Calu3 (cell line): ENCODE measurements at places on chromosomes 4 and X.

DNA sequence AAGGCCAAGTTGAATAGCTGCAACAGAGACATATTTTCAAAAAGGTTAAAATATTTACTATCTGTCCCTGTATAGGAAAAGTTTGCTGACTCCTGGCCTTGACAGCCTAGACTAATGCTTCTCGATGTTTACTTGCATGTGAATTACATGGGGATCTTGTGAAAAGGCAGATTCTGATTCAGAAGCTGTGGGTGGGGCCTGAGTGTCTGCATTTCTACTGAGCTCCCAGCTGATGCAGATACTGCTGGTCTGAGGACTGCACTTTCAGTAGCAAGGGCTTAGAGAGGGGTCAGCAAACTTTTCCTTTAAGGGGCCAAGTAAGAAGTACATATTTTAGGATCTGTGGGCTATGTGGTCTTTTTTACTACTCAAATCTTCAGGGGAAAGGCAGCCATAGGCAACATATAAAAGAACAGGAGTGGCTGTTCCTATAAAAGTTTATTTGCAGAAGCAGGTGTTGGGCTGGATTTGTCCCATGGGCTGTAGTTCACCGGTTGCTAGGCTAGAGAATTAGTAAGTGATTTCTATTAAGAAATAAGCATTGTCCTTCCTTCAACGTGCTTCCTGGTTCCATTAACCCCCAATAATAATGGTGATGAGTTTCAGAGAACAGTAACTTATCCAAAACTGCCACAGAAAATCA, 97.2 kb upstream of the PDE5A start:
- DNase-seq = peak; percentile 5

DNA sequence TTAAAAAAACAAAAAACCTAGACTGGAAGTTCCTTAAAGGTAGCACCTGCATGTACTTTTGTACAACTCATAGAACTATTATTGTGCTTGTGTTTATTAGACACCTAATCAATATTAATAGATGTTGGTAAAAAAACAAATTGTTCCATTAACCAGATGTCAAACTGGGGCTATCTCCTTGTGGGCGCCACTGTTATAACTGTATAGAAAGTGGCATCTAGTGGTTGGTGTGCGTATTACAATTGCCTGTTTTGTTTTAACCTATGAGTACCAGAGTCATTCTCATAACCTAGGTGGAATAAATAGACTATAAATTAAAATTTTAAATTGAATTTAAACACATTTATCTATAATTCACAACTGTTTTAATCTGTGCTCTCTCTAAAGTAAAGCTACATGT, 97.4 kb downstream of the COL4A5 start:
- DNase-seq = peak; percentile 33

- DNase-seq = no peak
Observed at GRCh38 chr4:153024466-153024865, 88.3 kb downstream of the FHDC1 start.

GRCh38 chr4:55865228-55865806, 11.9 kb downstream of the EXOC1 start:
- DNase-seq = no peak

GRCh38 chr4:54902271-54902670, 223.1 kb downstream of the KDR start:
- DNase-seq = peak; percentile 51

GRCh38 chr4:10738826-10739489, 54.4 kb upstream of the CLNK start:
- no peak for DNase-seq

- DNase-seq = peak; percentile 45
Observed at GRCh38 chrX:31036895-31037294, 34.9 kb downstream of the FTHL17 start.

- no peak for DNase-seq
Observed at GRCh38 chrX:123993904-123994635, 32.6 kb downstream of the STAG2 start.

GRCh38 chrX:136710325-136710951, 62.5 kb downstream of the CD40LG start:
- no peak for DNase-seq

- peak; percentile 64 for DNase-seq
Observed at GRCh38 chrX:134026565-134027311, 41.3 kb upstream of the GPC3 start.

GRCh38 chr4:152719801-152720556, 40.2 kb upstream of the TMEM154 start:
- no peak for DNase-seq

- DNase-seq = no peak
Observed at GRCh38 chr4:158605393-158605792, 66.3 kb downstream of the C4orf46 start.

GRCh38 chr4:70613306-70614183, 15.0 kb upstream of the ENAM start:
- DNase-seq = no peak

GRCh38 chrX:10415306-10416001, 204.9 kb downstream of the MID1 start:
- DNase-seq = no peak

- DNase-seq = no peak
Observed at GRCh38 chr4:125262079-125262478, 52.7 kb upstream of the FAT4 start.

DNA sequence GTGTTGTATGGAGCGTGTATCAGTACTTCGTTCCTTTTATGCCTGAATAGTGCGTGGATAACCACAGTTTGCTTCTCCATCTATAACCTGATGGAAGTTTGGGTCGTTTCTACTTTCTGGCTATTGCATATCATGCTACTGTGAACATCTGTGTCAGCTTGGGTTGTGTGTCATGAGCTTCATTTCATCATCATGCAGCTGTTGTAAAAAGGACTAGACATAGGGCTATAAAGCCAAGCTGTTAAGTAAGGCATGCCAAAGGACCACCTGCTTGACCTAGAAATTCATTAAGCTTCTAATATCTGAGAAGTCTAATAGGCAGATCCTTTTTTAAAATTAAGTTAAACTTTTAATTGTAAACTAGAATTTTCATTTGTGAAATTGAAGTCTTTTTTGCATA, 18.4 kb downstream of the SMS start:
- no peak for DNase-seq

DNA sequence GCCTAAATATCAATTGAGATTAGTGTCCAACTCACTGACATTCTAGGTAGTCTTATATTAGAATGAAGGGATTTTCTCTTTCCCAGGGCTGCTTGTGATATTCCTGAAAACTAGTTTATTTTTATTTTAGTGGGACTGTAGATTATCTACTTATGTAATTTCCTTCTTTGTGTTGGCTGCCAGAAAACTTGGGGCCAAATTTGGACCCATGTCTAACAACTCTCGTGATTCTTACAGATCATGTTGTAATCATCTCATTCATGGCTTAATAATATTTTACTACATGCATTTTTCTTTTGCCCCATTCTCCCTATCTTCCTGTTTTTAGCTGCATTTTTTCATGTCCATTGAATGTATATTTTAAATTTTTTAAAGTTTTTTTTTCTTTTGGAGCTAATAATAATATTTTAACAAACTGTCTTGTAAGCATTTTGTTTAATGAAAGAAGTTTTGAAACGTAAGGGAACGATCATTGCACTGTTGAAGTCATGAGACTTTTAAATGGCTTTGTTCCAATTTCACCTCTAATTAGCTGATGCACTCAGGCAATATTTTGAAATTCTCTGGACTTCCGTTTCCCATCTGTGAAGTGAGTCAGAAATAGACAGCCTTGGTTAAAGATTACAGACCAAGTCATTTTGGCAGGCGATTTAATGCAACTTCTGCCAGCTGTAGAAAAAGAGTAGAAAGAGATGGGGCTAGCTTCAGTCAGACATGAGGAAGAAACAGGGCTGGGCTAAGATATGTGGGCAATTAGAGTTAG, 14.3 kb upstream of the TDO2 start:
- DNase-seq = peak; percentile 9

DNA sequence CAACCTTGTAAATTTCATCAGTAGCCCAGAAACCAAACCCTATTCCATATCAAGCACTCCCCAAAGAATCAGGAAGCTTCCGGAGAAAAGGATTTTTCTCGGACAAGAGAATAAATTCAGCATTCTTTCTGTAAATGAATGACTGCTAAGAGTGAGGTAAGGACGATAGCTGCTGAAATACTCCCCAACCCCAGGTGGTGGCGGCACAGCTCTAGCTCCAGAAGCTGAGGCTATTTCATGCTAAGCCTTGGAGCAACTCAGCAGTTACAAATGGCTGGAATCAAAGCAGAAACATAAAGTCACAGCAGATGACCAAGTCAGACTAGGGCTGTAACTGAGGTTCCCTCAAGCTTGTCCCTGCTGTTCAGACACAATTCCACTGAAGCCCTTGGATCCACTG, 13.9 kb upstream of the PCDH19 start:
- peak; percentile 14 for DNase-seq

DNA sequence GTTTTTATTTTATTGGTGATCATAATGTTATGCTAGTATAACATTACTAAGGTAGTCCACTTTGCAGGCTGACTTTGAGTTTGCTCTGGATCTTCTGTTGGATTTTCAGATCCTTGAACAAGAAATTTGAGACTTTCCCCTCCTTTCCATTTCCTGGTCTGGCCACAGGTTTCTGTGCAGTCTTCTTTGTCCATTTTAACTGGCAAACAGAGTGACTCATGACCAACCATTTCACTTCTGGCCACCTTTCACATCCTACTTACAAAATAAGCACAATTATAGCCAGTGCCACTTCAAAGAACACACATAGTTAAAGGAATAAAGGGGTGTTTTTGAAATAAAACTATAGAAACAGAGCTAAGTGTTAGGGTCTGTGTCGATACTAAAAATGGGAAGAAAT, 8.4 kb downstream of the ANK2 start:
- peak; percentile 22 for DNase-seq

GRCh38 chr4:109976189-109976588, 63.5 kb downstream of the EGF start:
- no peak for DNase-seq

GRCh38 chr4:176735300-176735699, 57.4 kb downstream of the VEGFC start:
- DNase-seq = no peak

DNA sequence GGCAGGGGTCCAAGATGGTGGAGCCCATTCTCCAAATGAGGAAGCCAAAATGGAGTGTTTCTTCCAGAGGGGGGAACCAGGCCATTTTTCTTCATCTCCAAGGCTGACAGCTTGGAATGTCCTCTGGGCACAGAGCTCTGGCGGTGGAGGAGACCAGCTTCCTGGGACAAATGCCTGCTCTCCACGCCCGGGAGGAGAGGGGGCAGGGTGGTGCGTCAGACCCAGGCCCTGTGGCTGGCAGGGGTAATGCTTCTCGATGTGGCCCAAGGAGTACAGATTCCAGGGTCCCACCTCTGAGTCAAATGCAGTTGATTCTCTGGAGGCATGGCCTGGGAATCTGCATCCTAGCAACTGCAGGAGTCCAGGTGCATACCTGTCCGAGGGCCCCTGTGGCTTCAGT, 44.6 kb upstream of the ADRA2C start:
- DNase-seq = no peak

- no peak for DNase-seq
Observed at GRCh38 chrX:41619221-41619620, 69.6 kb upstream of the GPR34 start.

DNA sequence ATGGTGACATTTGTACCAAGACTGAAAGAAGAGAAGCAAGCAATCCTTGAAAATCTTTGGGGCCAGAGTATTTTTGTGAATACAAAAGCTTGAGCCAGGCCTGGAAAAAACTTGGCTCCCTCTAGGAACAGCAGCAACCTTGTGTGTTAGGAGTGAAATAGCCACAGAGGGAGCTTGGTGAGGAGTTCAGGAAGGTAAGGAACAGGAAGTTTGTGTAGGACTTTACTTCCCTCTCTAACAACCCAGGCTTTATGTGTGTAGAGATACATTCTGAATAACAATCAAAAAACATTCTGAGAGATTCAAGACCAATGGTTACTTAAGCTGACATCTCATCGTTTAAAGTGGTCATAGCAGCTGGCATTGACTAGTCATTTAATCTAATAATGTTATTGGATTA, 668.5 kb downstream of the PCDH18 start:
- no peak for DNase-seq

DNA sequence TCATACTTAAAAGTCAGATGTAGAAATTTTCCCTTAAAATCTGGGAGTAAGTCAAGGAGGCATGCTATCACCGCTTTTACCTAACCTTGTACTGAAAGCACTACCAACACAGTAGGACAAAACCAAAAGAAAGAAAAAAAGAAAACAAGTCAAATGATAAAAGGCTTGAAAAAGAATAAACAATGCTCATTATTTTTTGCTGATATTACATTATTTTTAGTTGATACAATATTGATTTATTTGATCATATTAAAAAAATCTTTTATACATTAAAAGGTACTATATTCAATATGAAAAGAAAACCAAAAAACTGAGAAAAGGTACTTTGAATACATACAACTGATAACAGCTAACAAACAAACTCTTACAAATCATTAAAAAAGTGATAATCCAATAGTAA, 164.3 kb downstream of the FAM13A start:
- DNase-seq = no peak

DNA sequence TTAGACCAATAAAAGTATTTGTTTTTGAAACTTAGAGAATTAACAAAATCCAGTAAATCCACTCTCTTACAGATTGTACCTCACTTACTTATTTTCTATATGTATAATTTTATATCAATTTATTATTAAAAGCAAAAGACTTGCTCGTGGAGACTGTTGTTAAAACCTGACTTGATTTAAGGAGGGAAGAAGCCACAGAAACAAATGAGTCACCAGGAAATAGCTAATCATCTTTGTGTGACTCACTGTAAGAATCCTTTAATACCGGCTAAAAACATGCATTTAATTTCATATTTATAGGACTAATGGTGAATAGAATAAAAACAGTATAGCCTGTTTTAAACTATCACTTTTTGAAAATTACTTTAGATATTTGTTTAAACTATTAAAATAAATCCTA, 29.9 kb upstream of the UBE2NL start:
- no peak for DNase-seq

DNA sequence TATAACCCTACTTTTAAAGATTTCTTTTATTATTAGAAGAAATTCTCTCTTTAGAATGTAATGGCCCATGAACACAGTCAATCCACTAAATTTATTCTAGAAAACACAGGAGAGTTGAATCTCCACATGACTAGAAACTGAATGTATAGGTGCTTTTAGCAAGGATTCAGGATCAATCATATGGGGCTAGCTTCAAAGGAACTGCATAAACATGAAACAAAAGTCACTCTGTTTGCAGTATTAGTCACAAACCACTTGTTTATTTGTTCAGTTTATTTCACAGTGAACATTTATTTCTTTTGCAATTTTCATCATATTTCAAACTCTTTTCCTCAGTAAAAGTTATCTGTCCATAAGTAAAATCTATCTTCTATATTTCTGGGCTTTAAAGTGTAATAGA, 1604.6 kb downstream of the PCDH18 start:
- no peak for DNase-seq
